ENCODE measurements at places on chromosomes 3 and 15.

- no peak for DNase-seq
Measured at GRCh38 chr3:38966811-38967692, 84.7 kb downstream of the SCN11A start.

- no peak for DNase-seq
Measured at GRCh38 chr3:86988235-86988634, 2.7 kb downstream of the VGLL3 start.

GRCh38 chr3:108322352-108322751 lies 26.0 kb downstream of the HHLA2 start:
- no peak for DNase-seq

- no peak for DNase-seq
Measured at GRCh38 chr15:59260090-59260489, 53.4 kb downstream of the LDHAL6B start.

GRCh38 chr3:168608926-168609325 lies 513.2 kb upstream of the GOLIM4 start:
- no peak for DNase-seq

- DNase-seq = no peak
Measured at GRCh38 chr15:25091421-25092158, 136.8 kb downstream of the SNRPN start.

Data from T-helper 2 cell (primary cell).